Right lung (tissue), 10 donors: ENCODE measurements at places on chromosomes 13 and 19. TPM values are rescaled to one million over a fixed set of nuclear protein-coding genes. Genes with fewer than 3 reads are reported as not detected.

- no peak for DNase-seq
Measured at GRCh38 chr19:6765738-6766356, 1.4 kb downstream of the SH2D3A start.

The ZBTB45 gene
- polyA plus RNA-seq: 17.2 TPM

The TEX29 gene
- 0.22 TPM for polyA plus RNA-seq

GRCh38 chr13:108049211-108049610 is 166.1 kb downstream of the LIG4 start:
- DNase-seq: no peak

- DNase-seq: no peak
Measured at GRCh38 chr19:48826606-48827020, 9.7 kb downstream of the HSD17B14 start.

DNA sequence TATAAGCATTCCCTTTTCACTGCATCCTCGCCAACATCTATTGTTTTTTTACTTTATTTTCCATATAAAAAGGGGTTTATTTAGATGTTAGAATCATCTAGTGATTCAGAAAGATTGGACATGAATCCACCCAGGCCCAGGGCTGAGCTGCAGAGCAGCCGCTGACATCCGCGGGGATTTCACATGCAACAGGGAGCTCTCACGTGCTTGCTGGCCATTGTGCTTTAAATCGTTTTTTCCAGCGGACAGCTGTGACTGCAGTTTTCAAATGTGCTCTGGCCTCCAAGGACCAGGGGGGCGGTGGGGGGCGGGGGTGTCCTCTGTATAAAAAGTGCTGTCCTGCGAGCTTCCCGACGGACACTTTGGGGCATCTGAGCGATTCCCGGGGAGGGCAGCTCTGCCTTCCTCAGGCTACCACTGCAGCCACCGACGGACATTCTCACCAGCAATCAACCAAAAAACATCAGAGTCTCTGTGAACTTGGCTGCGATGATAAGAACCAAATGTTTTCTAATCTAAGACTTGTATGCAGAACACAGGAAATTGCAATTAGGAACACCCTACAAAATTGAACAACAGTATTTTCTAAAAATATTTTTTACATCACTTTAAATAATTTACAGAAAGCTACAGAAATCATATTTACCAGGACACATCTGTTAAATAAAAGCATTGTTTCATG is 12.6 kb downstream of the RB1 start:
- no peak for DNase-seq

DNA sequence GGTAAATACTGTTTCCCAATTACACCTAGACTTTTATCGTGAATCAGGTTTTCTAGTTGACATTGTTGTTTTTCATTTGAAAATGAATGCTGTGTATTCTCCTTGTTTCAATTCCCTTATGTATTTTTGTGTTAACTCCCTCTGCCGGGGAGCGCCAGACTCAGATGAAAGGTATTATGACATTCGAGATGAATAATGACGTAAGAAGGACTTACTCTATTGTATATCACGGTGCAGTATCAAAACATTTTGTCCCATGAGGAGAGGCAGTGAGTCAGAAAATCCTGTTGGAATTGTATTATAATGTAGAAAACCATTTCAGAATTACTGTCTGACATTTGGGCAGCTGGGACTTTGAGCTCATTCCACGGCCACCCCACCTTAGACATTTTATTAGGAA is 61.6 kb downstream of the LRCH1 start:
- no peak for DNase-seq

DNA sequence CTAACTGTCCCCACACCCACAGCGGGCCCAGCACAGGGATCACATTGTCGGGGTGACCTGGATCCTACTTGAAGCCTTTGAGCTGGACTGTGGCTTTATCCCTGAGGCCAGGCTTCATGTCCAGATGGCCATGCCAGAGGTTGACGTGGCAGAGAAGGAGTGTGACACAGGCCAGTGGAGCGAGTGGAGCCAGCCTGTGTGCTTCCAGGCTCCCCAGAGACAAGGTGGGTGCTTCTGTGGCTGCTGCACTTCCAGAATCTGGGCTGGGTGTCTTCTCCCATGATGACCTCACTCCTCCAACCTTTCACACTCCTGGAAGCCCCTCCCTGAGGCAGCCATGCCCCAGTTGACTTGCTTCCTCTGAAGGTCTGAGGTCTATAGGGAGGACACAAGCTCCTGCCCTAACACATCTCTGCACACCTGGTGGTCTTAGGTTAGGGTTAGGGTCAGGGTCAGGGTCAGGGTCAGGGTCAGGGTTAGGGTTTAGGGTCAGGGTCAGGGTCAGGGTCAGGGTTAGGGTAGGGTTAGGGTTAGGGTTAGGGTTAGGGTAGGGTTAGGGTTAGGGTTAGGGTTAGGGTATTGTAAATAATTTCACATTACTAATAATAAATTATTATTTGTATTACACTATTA is 13.1 kb upstream of the MZF1 start:
- DNase-seq: no peak

- DNase-seq: no peak
Measured at GRCh38 chr19:29524201-29524911, 1.4 kb upstream of the VSTM2B start.

- DNase-seq: no peak
Measured at GRCh38 chr19:13817018-13817614, 21.9 kb downstream of the ZSWIM4 start.

The RNF126 gene
- 18.0 TPM for polyA plus RNA-seq

- DNase-seq: no peak
Measured at GRCh38 chr13:23867027-23867491, 22.1 kb downstream of the MIPEP start.

GRCh38 chr19:658916-659839 is 3.8 kb downstream of the RNF126 start:
- no peak for DNase-seq

The LGALS14 gene
- not detected for polyA plus RNA-seq

DNA sequence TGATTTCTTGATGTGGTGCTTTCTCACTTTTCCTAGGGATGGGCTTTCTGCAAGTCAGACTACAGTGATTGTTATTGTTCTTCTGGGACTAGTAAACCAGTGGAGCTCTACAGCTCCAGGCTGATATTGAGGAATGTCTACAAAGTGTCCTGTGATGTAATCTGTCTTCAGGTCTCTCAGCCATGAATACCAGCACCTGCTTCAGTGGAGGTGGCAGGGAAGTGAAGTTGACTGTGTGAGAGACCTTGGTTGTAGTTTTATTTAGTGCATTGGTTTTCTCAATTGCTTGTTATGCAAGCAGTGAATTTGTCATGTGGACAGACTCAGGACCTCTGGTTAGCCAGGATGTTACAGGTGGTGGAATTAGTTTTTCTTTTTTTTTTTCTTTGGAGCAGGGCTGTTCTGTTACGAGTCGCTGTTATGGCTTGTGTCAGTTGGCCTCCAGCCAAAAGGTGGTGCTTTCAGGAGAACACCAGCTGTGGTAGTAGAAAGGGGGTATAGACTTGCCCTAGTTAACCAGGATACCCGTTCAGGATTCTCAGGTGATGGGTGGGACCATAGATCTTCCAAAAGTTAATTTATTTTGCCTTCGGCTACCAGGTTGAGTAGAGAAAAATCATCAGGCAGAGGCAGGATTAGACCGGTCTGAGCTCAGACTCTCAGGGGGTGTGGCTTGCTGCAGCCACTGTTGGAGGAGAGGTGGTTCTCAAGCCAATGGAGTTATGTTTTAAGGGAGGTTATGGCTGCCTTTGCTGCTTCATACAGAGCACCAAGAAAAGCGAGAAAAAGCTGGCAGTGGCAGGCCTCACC is 11.9 kb upstream of the ZNF675 start:
- DNase-seq: peak; percentile 4

DNA sequence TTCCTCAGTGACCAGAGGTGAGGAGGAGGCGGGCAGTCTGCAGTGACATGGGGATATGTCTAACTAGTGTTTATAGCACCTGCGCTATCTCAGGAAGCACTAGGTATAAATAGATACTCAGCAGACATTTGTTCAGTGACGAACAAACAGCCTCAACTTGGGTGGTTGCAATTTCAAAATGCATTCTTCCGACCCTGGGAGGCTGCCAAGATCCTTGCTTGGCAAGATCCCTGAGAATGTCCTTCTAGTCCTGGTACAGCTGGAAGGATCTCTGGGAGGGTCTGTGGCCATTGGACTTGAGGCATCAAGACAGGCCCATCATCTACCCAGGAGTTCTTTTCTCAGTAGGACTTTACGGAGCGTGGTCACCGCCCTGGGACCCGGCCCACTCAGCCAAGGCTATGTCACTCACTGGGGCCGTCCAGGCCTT is 299.5 kb downstream of the ZNF536 start:
- peak; percentile 82 for DNase-seq

The CEACAM8 gene
- 0.54 TPM for polyA plus RNA-seq

GRCh38 chr13:84686458-84686857 is 804.2 kb upstream of the SLITRK1 start:
- DNase-seq: no peak

- DNase-seq: no peak
Measured at GRCh38 chr13:23583491-23583890, 13.3 kb downstream of the TNFRSF19 start.

DNA sequence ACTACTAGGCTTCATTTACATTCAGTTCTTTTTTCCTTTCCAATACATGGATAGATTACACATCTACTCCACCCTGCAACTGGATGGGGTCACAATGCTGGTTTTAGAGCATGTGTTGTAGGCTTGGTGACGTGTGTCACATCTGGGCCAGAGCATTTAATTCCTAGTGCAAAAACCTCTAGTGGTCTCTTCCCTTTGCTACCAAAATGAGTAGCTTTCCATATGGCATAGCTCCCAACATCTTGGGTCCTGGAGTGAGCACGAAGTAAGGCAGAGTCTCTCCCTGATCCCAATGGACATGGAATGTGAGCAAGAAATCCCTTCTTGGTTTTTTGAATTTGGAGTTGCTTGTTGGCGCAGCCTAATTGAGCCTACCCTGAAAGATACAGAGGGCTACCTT is 51.7 kb downstream of the TNFSF11 start:
- DNase-seq: no peak

DNA sequence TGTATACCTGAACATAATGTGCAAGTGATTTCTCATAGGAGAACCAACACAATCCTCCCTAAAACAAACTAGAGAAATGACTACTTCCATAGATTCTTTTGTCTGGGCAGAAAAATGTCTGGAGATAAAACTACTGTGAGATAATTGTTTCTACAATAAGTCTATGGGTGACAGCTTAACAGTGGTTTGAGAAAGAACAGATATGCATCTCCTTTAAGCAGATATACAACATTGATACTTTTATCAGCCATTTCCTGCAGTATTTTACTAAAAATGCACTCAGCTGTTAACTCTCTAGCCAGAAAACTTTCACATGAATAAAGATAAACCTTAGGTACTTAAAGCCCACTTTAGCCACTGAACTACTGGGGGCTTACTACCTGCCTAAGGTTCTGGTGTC is 1132.4 kb downstream of the EFNB2 start:
- no peak for DNase-seq

DNA sequence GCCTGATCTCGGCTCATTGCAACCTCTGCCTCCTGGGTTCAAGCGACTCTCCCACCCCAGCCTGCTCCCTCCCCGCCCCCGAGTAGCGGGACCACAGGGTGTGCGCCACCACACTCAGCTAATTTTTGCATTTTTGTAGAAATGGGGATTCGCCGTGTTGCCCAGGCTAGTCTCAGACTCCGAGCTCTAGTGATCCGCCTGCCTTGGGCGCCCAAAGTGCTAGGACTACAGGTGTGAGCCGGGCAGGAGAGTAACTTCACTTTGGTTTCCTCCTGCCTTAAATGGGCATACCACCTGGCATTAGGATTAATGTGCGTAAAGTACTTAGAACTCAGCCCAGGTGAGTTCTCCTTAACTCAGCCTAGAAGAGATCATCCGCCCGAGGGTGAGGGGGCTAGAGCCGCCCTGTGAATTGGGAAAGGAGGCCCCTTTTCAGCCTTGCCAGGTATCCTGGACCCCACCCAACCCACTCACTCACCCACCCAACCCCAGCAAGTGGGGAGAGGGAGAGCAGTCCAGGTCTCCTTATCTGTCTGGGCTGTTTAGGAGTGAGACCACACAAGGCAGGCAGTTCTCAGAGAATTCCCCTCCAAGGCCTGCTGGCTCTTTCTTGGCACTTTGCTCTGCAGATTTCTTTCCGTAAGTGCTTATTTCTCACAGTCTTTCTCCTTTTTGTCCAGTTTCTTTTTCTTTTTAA is 1.2 kb upstream of the ZFP36 start:
- no peak for DNase-seq

The PRSS57 gene
- not detected for polyA plus RNA-seq

GRCh38 chr19:13004273-13004672 is 9.0 kb downstream of the NFIX start:
- no peak for DNase-seq

DNA sequence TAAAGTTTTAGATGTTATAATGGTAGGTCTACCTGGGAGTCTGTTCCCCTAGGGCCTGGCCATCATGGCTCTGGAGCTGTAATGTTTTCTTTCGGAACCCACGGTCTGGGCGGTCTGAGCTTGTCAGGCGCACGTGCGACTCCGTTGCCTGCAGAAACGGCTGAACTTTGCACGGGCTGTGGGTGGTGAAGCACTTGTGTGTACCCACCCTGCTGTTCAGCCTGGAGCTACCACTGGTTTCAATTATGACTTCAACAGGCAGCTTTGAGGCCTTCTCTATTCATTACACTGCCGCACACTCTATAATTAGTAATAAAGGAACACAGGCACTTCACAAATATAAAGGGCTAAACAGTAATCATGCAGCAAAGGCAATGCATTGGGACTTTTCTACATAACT is 6.0 kb downstream of the PCDH8 start:
- DNase-seq: no peak

DNA sequence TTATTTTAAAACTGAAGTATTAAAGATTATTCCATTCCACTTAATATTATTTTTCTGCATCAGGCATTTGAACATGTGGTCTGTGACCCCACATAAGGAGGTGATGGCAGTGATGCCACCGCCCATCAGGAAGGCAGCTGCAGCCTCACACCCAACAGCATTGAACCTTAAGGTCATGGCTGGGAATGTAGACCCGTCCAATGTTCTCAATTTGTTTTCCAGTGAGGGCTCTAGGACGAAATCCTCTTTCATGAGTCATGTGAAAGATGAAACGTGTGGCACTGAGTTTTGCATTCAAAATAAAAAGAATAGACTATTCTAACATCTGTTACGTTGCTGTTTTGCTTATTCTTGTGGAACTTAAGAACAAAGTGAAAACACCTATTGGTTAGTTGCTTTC is 74.5 kb upstream of the ANKRD10 start:
- DNase-seq: no peak

The CEP89 gene
- 35.0 TPM for polyA plus RNA-seq

DNA sequence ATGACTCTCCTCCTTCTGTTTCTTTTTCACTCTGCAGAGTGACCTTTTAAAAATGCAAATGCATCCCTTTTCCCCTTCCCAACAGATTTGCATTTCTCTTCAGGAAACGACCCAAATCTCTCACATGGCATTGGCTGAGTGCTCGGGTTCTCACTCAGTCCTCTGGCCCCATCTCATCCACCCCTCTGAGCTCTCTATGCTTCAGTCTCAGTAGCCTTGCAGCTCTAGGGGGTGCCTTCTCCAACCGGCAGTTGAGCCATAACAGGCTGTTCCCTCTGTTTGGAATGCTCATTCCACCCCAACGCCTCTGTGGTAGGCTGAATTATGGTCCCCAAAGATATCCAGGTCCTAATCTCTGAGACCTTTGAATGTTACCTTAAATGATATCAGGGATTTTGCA is 78.2 kb downstream of the AKAP11 start:
- no peak for DNase-seq

GRCh38 chr19:47135156-47135555 is 4.5 kb downstream of the SAE1 start:
- DNase-seq: no peak
